ENCODE measurements at places on chromosomes 2 and 18.

GRCh38 chr2:64586883-64587481 is 62.9 kb downstream of the AFTPH start:
- no peak for DNase-seq

- no peak for DNase-seq
These were observed 417.7 kb upstream of the SALL3 start for GRCh38 chr18:78561757-78562510.

GRCh38 chr2:120660771-120661459 is 74.8 kb upstream of the GLI2 start:
- DNase-seq, result no peak

DNA sequence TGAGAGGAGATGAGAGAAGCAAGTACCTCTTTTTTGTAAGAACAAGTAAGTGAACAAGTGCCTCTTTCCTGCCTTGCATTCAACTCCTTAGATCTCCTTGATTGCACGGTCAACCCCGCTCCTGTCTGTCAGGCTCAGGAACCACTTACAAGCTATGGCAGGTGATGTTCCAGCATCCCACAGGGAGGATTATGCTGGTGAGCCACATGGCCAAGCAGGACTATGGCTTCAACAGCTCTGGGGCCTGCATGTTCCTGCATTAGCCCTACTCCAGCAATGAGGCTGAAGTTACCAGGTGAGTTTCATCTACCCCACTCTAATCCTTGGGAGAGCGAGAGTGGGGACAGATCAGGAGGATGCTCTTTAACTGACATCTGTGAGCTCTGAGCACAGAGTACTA is 29.5 kb downstream of the TTC32 start:
- no peak for DNase-seq

GRCh38 chr2:191304939-191305875 is 60.0 kb downstream of the MYO1B start:
- no peak for DNase-seq

DNA sequence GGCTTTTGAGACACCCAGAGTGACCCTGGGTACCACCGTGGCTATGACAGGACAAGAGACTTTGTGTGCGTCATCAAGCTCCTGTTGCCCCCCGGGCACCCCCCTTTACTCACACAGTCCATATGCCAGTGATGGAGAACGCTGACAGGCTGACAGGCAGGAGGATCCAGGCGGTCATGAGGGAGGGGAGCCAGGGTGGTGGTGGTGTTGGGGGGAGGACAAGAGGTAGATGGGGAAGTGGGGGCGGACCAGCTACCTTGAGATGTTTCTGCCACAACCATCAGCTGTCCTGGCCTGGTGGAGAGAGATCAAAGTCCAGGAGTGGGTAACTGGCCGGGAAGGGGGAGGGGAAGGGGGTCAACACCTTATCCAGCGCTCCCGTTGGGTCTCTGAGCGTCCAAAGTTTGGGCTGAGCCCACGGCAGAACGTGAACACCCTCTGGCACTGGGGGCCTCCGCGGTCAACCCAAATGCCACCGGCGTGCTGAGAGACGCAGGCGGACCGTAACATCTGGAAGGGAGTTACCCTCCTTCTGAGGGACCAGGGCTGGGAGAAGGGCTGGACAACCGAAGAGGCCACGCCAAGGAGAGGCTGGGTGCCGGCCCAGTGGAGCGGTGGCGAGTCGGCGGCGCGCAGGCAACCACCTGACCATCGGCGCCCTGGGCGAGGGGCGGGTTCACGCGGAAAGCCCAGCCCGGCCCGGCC is 575 bp downstream of the TMEM150A start:
- DNase-seq, result peak; percentile 47

- DNase-seq, result no peak
These were observed 34.0 kb upstream of the SLC40A1 start for GRCh38 chr2:189614585-189614984.

- DNase-seq, result no peak
These were observed 84.6 kb downstream of the FBXO15 start for GRCh38 chr18:74063023-74063422.

GRCh38 chr2:106841886-106842645 is 43.9 kb downstream of the ST6GAL2 start:
- no peak for DNase-seq

- DNase-seq, result no peak
These were observed 210.1 kb upstream of the RAB6C start for GRCh38 chr2:129769185-129769991.

DNA sequence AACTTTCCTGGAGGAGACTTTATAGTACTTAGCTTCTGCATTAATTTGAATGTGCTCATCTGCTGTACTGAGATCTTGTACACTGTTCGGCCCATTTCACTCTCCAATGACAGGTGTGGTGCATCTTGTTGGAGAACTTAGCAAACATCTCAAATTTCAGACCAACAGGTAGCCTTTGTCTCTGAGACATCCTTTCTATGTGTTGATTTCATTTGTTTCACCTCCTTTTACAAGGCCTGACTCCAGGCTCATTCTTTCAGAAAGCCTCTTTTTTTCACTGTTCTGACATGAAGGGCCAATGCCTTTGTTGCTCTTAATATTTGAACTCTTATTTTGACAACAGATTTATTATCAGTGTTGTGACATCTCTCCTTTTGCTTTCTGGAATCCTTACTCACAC is 271.8 kb upstream of the FANCL start:
- DNase-seq, result no peak

DNA sequence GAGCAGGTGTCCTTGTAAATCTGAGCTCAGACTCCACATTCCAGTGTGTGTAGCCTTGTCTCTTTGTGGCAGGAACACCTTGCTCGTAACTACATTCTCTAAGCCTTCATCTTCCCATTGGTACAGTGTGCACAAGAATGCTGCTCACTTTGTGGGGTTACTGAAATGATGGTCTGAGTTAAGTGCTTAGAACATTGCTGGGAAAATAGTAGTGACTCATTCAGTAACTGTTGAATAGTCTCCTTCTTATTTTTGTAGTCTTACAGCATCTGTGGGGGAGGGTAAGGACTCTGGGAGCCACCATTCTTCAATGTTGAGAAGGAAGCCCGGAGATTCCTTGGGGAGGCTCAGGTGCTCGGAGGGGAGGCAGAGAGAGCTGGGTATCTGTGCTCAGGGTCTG is 236.0 kb upstream of the HDAC4 start:
- DNase-seq, result no peak

DNA sequence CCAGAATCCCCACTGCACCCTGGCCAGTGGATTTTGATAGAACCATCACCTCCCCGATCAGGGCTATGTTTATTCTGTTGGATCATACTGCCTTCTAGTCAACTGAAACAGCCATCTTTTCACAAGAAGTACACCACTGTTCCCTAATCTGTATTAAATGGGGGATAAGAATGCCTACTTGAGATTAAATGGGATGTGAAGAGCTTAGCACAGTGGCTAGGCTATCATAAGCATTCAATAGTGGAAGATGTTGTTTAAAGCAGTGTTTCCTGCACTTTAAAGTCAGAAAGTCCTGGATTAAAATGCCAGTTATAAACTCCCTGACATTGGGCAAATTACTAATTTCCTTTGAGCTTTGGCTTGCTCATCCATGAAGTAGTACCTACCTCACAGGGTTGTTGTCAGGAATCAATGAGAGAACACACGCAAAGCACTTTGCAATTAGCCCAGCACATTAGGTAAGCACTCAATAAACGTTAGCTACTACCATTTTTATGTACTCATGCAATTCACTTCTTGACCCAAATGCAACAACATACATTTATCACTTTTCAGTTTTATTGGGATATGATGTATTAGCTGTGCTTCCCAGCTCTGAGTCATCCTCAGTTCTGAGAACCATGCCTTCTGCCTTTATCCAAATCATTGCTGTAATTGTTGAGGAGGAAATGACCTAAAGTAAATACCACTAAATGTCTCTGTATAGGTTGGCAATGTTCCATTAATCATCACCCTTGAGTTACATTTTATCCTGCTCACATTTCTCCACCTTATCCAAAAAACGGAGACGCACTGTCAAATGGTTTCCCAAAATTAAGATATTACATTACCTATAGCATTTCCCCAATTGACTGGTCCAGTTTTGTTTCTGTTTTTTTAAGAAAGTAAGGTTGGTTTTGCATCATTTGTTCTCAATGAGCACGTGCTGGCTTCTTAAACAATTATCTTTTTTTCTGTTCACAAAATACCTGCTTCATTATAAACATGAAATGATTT is 2.1 kb downstream of the TMEM247 start:
- DNase-seq, result no peak

GRCh38 chr2:204312105-204312504 is 233.2 kb upstream of the PARD3B start:
- no peak for DNase-seq

DNA sequence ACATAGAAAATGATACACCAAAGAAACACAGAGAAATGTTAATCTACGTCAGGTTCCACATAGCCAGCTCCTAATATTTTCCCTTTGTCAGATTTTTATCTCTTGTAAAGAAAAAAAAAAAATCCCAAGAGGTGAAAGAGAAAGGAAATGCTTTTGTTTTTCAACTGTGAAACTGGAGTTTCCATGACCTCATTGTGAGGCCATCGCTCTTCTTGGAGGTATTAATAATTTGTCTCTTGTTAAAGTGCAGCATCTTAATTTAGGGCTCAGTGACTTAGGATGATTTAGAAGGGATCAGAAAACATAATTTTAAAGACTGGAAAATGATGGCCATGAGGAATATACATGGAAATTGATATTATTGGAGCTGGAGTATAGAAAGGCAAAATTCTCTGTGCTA is 21.7 kb downstream of the ARHGAP28 start:
- DNase-seq, result no peak

DNA sequence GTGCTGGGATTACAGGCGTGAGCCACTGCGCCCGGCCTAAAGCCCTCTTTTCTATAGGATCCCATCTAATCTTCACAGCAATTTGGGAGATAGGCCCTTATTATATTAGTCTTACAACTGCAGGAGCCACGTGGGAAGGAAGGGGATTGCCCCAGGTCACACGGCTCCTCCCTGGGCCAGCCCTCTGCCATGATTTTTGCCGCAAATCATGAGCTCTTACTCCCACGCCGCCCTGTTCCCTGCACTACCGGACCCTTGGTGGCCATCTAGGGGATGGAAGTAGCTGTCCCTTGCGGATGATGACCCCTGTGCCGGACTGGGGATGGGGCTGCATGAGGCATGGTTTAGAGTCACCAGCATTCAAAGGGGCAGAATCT is 28.4 kb upstream of the PTMA start:
- no peak for DNase-seq

DNA sequence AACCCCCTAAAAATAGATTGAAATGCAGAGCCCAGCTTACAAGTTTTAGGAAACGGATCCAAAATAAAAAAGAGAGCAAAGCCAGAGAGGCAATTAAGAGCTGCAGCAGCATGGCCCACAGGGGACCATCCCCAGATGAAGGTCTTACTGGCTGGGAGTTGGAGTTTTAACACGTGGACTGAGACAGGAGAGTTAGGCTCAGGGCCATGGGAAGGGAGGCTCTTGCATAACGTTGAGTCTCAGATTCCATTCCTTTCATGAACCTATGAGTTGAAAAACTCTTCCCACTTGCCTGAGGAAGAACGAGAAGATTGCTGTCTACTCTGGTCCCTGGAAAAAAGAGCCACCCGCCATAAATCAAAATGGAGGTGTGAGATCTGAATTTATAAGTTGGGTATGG is 101.8 kb upstream of the NDUFV2 start:
- no peak for DNase-seq

DNA sequence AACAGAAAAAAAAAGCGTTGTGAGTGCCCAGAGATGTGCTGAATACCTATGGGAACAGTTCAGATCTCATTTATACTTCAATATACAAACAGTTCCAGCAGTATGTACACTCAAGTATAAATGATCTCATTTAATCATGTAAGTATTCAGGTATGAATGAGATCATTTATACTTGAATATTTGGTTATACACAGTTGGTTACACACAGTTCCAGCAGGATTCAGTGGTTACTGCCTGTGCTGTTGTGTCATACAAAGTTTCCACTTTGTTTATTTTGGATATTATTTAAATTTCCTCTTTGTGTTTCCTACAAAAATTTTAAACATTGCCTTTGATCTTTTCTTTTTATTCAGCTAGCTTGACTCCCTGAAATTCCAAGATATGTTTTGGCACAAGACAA is 293.5 kb upstream of the SLC39A10 start:
- DNase-seq, result no peak

DNA sequence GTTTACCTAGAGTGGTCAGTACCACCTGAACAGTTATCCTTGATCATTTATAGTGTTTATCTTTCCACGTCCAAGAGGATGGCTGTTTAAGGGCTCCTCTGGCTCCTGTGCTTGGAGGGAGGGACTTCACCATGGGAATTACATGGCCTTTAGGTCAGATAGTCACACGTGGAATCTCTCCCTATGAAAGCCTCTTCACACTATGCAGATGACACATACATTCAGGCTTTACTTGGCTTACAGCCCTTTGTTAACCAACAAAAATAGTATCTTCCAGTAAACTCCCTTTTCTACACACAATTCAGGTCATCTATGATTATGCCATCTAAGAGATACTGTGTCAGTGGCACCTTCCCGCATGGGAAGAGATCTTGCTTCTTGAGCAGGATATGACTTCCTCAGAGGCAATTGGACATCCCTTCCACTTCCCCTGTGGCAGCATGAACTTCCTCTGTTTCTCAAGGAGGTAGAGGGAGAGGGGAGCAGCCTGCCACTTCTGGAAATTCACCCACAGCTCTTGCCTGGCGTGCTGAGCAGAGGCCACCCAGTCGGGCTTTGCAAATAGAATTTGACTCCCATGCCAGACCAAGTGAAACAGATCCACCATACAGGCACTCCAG is 53.5 kb downstream of the COLEC12 start:
- DNase-seq, result no peak

DNA sequence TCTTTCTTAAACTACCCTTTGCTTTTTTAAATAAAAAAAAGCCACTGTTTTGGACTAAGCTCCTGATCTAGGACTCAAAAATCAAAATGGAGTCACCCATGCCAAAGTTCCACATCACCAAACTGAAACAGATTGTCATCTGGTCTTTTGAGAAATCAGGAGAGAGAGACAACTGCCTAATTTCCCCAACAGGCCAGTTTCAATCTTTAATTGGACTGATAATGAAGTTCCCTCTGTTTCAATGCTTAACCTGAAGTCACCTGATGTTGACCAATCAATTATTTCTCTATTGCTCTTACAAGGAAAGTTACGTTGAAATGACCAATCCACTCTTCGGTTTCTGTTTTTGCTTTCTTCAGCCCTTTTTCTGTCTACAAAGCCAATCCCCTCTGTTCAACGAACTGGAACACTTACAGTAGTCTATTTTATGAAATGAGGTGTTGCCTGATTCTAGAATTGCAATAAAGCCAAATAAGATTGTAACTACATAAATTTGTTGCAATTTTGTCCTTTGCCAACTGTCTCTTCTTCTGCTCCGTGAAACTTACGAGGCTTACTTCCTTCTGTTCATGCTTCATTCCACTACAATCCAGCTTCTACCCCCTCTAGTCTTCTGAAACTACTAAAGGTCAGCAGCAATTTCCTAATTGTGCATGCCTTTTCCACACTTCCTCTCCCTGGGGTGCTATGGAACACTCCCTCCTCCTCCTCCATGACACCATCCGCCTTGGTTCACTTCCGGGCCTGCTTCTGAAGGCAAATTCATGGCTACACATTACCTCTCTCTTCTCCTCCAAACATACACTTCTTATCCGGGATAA is 95.2 kb upstream of the CD302 start:
- DNase-seq, result no peak

All from 8988T (cell line).